ENCODE measurements at places on chromosomes 3 and 15.

GRCh38 chr3:108396336-108396735 lies 100.0 kb downstream of the HHLA2 start:
- no peak for DNase-seq

GRCh38 chr15:77053709-77054108 lies 17.2 kb downstream of the TSPAN3 start:
- DNase-seq, result no peak

GRCh38 chr3:24348348-24348747 lies 146.3 kb downstream of the THRB start:
- DNase-seq, result no peak

DNA sequence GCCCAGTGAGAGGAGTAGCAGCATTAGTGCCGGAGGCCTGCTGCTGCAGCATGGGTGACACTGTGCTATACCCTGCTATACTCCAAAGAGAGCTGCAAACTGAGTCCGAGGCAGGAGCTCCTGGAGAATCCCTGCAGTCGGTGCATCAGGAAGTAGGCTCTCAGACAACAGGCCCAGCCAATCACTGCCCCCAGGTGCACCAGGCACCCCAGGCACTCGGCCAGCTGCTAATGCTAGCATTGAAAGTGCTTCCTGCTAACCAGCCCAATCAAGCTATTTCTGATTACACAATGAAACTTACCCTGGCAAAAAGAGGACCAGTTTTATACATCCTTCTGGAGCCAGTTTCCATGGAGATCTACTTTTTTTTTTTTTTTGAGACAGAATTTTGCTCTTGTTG lies 45.6 kb upstream of the IREB2 start:
- no peak for DNase-seq

GRCh38 chr3:50117120-50117519 lies 28.4 kb downstream of the RBM5 start:
- no peak for DNase-seq
